Activated CD8-positive, alpha-beta memory T cell treated with anti-CD3 and anti-CD28 coated beads, Interleukin-2, amount 10 ng/mL, durations not matched to agents 7 days and 5 days (primary cell): ENCODE measurements at places on chromosomes 16 and 17. TPM values are rescaled to one million over a fixed set of nuclear protein-coding genes. Genes with fewer than 3 reads are reported as not detected.

DNA sequence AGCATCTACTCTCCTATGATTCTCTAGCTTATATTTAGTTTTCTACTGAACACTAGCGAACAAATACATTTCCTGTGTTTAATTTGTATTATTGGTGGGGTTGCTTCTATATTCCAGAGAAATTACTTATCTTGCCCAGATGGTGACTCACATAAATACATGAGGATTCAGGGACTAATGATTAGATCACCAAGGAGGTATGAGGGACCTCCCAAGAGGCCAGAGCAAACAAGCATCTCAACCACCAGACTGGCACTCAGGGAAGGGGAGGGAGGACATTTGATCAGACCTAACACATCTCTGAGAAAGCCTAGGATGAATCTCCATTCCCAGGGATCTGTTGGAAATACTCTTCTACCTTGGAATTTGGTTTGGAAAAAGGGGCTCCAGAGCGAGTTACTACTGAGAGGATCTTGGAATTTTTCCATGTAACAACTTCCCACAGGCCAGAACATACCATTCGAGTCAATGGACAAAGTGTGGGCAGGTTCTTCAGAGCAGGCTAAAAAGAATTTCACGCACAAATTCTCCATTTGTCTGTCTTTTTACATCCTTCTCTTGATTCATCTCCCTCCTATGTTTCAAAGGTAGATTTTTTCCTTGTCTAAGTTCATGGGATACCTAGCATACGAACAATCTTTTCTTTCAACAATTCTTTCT lies 262.6 kb upstream of the MYOCD start:
- H3K27me3 ChIP-seq, result no peaks in the 10 kb centered on the region
- H3K4me3 ChIP-seq, result no peak overlapping the region
- no peak overlapping the region for H3K27ac ChIP-seq
- H3K36me3 ChIP-seq, result no peaks in the 10 kb centered on the region
- H3K4me1 ChIP-seq, result no peaks in the 10 kb centered on the region
- DNase-seq, result no peak

DNA sequence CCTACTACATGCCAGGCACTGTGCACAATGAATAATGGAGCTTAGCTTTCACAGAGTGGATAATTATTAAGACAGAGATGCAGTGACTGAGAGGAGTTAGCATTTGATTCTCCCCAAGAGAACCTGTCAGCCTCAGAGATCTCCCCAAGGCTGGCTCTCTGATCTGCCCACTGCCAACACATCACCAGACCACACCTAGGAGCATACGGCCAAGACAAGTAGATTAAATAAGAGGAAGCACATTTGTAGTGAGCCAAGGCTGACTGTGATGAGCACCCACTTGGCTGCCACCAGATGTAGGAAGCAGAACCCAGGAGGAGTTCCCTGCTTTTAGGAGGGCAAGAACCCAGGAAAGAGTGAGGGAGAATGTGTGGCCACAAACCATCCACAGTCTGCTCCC lies 130.1 kb downstream of the SPACA3 start:
- no peak overlapping the region for H3K4me3 ChIP-seq
- no peak overlapping the region for H3K27ac ChIP-seq
- no peaks in the 10 kb centered on the region for H3K4me1 ChIP-seq
- no peaks in the 10 kb centered on the region for H3K36me3 ChIP-seq
- peaks cover 5% of the 10 kb centered on the region for H3K27me3 ChIP-seq
- DNase-seq, result no peak

CA10 gene
- 0.30 TPM for total RNA-seq

FBXW10 gene
- total RNA-seq, result not detected

FZD2 gene
- 0.30 TPM for total RNA-seq
